ENCODE measurements at places on chromosomes 3 and 15.

DNA sequence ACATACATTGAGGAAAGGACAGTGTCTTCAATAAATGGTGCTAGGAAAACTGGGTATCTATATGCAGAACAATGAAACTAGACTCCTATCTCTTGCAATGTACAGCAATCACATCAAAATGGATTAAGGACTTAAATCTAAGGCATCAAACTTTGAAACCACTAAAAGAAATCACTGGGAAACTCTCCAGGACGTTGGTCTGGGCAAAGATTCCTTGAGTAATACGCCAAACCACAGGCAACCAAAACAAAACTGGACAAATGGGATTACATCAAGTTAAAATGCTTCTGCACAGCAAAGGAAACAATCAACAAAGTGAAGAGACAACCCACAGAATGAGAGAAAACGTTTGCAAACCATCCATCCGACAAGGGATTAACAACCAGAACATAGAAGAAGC, 14.5 kb downstream of the LAMP3 start:
- no peak for DNase-seq

DNA sequence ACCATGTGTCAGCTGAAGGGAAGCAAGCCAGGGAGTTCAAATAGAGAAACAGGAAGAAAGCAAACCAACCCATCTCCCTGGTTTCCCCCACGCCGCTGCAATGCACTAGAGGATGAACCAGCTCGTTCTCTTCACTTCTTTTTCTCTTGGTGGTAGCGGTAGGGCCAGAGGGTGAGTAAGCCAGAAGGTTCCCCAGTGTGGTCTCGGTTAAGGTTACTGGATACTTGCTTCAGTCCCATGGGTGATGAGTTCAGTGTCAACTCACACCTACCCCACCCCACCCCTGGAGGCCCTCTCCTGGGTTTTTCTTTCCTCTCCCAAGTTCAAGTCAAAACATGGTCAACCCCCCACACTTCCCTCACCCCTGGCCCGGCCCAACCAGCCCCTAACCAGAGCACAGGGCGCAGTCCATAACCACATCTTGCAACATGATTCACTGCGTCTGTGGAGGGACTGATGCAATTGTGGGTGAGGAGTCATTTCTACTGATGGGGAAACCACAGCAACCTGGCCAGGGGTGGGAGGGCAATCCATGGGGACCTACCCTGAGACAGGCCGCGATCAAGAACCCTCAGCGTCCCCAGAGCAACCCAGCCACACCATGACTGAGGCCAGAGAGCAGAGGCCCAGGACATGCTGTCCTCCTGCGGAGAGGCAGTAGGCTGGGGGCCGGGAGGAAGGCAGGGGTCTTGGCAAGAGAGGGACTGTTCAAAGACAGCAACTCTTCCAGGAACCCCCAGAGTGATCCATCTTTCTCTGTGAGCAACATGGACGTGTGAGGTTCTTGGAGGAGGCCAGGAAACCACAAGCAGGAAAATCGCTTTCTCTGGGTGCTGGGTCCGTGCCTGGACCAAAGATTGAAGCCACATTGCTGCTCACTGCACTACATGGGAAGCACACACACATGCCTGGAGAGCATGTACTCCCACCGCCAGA, 276.6 kb downstream of the UACA start:
- peak; percentile 93 for DNase-seq

DNA sequence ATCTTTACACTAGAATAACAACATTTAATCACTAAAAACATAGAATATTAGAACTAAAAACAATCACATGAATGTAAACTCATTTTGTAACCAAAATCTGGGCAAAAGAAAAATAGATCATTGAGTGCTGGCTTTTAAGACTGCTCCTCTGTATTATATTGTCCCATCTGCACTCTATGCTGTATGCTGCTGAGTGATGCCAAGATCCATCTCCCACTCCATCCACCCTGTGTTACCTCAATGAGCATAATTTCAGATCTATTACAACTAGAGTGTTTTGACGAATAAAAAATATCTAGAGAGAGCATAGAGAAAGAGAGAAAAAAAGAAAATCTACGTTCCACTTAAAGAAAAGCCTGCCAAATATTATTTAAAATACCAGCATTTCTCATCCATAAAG, 1060.4 kb downstream of the ZPLD1 start:
- no peak for DNase-seq

DNA sequence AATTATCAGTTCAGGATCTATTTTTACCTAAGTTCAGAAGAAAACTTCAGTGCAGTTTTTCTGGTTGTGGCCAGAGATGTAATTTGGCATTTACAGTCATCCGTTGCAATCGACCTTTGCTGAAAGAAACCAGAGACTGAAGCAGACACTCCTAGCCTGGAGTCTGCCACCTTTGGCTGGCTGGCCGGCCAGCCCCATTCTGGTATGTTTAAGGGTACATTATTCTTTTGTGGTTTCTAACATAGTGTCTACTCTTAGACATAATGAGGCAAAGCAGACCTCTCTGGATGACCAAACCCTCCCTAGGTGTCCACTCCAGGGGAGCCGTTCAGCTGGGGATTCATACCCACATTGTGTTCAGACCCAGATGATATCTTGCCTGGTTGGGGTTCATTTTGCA, 275.9 kb upstream of the TPM1 start:
- DNase-seq = no peak

GRCh38 chr15:59353994-59354416, 18.7 kb downstream of the MYO1E start:
- DNase-seq = no peak

GRCh38 chr3:42036483-42036823, 54.7 kb upstream of the TRAK1 start:
- DNase-seq = peak; percentile 91

- no peak for DNase-seq
Observed at GRCh38 chr15:73349191-73349590, 19.6 kb downstream of the HCN4 start.

DNA sequence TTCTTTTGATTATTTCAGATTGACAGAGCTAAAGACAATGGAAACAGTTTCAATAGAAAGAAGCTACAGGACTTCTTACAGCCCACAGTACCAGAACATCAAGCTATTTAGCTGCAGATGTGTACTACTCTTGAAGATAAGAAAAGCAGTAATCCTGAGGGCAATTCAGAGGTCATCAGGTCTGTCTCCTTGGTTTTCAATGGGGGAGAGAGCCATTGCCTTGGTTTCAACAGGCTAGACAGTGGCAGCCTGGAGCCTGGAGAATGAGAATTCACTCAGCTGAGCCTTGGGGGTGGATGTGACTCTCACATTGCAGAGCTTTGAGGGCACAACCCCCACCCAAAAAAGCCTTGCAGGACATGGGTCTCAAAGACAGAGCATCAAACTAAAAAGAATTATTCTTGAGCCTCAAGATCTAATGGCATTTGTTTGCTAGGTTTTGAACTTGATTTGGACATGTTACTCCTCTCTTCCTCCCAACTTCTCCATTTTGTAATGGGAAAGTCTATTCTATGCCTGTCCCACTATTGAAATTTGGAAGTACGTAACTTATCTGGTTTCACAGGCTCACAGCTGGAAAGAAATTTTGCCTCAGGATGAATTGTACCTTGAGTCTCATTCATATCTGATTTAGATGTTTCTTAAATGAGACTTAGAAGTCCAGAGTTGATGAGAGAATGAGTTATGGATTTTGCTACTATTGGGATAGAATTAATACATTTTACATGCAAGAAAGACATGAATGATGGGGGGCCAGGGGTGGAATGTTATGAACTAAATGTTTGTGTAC, 36.9 kb downstream of the PLSCR1 start:
- no peak for DNase-seq

GRCh38 chr3:183809270-183809669, 16.1 kb downstream of the MAP6D1 start:
- no peak for DNase-seq

- DNase-seq = no peak
Observed at GRCh38 chr3:134799393-134799792, 4.3 kb downstream of the EPHB1 start.

DNA sequence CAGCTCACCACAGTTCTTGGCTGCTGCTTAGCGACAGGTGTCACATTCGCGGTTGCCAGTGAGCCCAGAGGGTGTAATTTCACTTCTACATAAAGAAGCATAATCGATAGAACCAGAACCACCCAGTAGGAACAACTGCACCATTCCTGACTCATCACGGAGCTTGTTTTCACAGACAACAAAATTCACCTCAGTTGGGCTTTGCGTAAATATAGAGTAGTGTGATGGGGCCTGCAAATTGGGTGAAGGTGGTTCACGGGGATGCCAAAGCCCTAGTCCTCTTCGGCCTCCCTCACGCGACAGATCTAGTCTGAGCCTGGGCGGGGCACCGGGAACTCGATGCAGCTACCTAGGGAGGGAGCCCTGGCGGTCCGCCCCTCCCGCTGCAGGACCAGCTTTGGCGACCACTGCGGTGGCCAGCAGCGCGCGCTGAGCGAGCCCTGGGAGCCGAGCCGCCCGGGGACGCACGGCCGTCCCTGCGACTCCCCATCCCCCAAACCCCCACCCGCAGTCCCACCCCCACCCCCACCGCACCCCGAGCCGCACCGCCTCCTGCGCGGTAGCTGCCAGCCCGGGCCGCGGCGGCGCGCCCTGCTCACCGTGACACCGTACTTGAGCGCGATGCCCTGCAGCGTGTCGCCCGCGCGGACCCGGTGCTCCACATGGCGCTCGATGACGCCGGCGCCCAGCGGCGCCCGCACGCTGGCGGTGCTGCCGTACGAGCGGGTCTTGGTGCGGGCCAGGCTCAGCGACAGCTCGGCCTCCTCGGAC, 519 bp downstream of the LYSMD2 start:
- no peak for DNase-seq

- no peak for DNase-seq
Observed at GRCh38 chr3:113079218-113079961, 88.6 kb downstream of the GTPBP8 start.

All from inflammatory macrophage (primary cell).